ENCODE measurements at places on chromosomes 2 and 18.

DNA sequence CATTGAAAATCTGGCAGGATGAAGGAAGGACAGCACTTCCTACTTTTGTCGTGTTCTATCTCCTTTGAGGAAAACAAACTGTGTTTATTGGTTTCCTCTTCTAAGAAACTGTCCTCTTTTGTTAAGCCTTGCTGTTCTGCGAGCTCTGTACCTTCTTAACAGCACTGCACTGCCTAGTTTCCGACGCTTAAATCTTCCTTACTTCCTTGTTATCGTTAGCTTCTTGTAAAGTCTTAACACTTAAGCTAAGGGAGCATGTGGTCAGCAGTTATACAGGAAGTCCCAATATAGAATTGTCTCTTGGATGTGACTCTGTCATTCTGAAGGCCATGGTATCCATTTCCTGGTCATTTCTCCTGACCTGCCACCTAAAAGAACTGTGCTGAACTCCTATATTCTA is 552.8 kb upstream of the NRP2 start:
- DNase-seq, result no peak

DNA sequence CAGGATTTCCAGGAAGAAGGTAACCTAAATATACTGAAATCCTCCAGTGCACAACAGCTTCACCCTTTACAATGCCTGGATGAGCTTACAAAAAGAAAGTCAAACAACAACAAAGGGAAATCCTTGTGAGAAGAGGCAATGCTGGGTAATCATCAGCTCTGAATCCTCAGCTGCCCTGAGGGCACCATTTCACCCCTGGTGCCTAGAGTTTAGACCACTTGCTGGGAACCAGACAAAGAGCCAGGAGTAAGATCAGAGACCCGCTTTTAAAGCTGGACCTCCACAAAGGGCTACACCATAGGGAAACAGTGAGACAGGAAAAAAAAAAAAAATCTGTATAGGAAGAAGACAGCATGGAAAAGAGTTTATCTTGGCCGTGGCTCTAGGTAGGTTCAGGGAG is 97.0 kb downstream of the FOXI3 start:
- DNase-seq, result no peak

GRCh38 chr2:220241423-220241822 is 614.0 kb downstream of the SLC4A3 start:
- DNase-seq, result no peak

DNA sequence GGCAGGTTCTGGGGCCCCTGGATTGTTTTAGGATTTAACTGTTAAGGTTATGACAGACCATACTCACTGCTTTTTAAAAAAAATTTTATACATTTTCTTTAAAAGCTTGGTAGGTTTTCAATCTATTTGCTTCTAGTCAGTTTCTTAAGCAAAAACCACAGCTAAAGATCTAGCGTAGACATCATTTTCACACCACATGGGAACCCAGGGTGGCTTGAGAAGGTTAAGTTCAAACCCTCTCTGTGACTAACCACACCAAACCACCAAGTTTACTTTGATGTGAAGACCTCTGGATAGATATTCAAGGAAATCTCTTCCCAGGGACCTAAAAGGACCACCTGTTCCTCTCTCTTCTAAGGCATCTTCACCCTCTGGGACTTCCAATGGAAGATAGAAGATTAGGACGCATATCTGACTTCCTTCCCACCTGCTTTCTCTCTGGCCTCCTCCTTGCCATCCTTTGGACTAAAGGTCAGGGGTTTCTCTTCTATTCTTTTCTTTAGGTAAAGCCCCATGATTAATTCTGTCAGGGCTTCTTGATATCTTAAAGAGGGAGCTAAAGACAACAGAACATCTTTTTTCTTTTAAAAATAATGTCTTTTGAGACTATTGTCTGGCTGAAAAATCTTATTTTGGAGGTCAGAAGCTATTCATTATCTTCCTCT is 32.3 kb downstream of the FOSL2 start:
- no peak for DNase-seq

DNA sequence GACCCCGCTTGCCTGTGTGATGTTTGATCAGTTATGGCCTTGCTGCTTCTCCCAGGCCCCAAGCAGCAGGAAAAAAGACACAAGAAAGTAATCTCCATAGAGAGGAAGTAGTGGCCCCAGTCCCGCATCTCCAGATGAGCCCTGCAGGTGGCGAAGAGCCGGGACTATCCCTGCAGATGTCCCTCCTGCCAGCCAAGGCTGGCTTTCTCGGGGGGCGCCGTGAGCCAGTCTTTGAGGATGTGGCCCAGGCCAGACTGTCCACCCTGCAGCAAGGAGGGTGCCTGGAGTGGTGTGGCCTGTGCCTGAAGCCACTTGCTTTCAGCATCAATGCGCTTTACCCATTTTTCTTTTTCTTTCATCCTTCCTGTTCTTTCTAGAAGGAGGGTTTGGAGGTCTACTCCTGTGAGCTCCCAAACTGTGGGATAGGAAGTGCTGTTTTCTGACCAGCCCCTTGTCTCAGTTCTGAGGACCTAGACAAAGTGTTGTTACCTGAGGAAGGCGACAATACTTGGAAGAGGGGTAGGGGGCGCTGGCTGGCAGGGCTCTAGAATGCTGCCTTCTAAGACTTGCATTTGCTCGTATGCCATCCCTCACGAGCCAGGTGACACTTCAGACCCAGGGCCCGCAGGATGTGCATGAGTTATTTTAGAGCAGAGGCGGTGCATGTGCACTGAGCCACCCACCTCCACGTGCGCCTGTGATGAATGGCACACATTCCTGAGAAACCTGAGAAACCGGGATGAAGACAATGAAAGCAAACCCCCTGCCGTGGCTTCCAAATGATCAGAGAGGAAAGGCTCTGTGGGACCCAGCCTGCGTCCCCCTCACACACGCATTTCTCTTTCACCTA is 255.8 kb downstream of the FBXO15 start:
- DNase-seq, result no peak

DNA sequence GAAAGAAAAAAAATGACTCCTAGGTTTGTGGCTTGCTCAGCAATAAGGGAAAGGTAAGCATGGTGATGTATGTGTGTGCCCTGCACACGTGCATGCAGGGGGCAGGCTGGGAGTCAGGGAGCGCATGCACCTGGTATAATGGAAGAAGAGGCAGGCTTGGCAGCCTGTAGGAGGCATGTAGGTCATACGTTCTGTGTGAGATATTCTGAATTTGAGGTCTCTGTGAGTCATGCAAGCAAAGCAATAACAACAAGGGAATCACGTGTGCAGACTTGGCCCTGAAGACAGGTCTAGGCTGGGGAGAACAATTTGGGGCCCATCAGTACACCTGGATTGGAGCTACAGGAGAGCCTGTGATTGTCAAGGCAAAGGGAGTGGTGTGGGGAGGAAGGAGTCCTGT is 94.5 kb upstream of the TTC39C start:
- no peak for DNase-seq

All from NCI-H1092 (cell line).